ENCODE measurements at places on chromosomes 5 and 9.
A peak's percentile ranks its signal among the peaks of the same experiment; 100 is the strongest.

DNA sequence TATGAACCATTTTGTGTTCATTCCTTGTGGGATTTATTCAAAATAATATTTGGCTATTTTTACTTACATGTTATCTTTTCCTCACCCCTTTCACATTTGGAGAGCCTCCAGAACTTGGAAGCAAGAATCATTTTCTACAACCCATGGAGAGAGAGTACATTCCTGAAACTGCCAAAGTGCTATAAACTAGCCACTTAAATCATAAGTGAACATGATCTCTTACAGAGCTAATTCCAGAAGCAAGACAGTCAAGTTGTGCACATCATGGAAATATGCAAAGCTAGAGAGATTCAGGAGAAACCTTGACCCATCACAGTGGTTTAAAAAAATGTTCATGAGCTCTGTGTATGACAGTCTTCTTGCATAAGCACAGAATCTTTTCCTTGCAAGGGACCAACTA is 883.6 kb upstream of the C9orf72 start:
- DNase-seq: no peak

DNA sequence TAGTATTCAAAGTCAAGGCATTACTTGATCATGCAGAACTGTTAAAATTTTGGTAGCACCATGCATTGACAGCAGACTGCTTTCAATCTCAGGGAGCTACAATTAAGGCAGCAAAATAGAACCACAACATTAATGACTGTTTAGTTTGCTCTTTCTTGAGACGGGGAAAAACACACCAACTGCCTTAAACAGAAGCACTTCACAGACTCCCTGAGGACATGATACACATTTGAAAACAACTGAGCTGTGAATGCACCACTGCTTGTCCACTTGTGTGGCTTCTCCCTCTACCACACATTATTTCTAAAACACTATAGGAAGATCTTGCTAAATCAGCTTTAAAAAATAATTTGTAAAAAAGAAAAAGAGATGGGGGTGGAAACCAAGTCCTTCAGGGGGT is 79.6 kb upstream of the MAST4 start:
- no peak for DNase-seq

- no peak for DNase-seq
Observed at GRCh38 chr5:73135429-73136054, 15.2 kb downstream of the TMEM171 start.

GRCh38 chr5:18465833-18466681 is 831.8 kb downstream of the TAF11L14 start:
- DNase-seq: peak; percentile 24

GRCh38 chr9:124852829-124853531 is at the start of gene WDR38:
Gene WDR38 (plus strand): TSS chr9:124853460. CDS start chr9:124853532, 72 bp downstream.
- no peak for DNase-seq

DNA sequence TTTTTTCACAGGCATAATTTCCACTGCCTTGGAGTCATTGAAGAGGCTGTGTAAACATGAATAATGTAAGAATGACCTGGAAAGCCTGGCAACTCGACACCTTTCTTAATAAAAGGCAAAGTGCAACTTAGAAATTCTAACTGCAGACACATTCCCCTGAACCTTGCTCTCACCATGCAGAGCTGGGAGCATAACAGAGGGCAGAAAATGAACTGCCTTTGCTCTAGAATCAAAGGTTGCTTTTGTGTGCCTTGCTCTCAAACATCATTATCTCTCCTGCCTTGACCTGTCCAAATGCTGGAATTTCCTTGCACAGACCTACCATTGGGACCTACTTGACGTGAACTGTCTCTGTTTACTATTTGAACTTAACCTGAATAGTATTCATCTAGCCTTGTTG is 462.0 kb upstream of the ZNF462 start:
- DNase-seq: no peak

- no peak for DNase-seq
Observed at GRCh38 chr9:129761293-129761900, 8.6 kb upstream of the PTGES start.

DNA sequence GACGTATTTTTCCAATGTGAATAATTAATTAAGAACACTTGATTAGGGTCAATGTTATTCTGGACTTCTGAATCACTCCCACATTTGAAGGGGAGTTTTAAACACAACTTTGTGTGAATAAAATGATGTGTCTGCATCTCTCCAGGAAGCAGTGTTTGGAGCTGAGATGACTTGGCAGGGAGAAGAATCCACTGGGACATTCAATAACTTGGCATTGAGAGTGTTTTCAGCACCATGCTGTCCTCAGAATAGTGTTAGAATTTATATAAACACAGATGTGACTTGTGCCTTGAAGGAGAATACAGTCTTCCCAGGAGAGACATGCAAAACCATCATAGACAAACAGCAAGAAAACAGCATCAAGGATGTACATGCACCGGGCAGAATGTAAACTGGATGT is 32.7 kb upstream of the KCNMB1 start:
- no peak for DNase-seq

- DNase-seq: no peak
Observed at GRCh38 chr5:116451066-116451465, 123.6 kb downstream of the SEMA6A start.

- no peak for DNase-seq
Observed at GRCh38 chr9:77304543-77304942, 127.2 kb downstream of the VPS13A start.

DNA sequence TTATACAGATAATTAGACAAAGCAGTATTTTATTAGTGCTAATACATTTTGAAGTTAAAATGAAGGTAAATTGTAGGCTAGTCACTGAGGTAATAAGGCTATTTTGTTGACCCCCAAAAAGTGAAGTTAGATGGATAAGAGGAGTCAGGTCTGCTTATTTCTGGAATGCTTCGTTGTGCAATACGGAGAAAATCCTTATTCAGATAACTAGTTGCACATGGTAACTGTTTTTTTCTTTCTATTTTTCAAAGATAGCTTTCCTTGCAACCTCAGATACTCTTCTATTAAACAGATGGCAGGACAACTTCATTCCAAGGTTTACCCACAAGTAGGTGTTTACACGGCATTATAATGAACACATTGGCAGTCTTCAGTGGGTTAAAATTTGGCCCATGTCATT is 101.1 kb downstream of the TMEM174 start:
- DNase-seq: no peak

- DNase-seq: no peak
Observed at GRCh38 chr5:74419468-74419867, 221.1 kb downstream of the ENC1 start.

DNA sequence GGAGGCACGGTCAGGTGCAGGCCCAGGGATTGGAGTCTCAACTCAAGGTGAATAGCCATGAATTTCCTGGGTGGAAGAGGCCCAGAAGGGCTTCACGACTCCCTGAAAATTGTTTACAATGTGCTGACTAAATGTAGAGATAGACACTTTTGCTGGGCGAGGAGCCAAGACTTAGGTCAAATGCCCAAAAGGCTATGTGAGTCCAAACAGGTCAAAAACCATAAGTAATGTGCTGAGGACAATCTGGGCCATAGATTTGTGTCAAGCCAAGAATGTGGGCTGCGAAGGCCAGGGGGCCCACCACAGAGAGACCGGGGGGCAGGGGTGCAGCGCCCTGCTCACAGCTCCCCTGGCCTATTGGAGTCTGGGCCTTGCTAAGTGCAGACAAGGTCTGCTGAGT is 197.8 kb downstream of the HSPA4 start:
- DNase-seq: no peak

DNA sequence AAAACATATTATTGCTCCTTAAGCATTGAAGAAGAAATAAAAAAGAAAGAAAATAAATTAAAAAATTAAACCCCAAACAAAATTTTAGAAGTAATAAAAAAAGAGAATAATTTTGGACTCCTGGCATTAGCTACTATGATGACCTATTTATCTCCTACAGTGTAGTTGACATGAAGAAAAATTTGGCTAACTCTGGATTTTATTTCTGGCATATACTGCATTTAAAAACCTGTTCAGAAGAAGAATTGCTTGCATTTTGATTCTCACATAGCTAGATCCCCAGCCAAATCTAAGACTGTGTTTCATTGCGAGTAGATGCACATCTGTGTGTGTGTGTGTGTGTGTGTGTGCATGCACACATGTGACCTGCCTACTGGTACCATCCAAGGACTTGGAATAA is 30.1 kb upstream of the GABRG2 start:
- no peak for DNase-seq

- no peak for DNase-seq
Observed at GRCh38 chr5:154213592-154213991, 23.1 kb downstream of the GALNT10 start.

GRCh38 chr9:83472221-83472665 is 66.0 kb downstream of the FRMD3 start:
- DNase-seq: no peak

DNA sequence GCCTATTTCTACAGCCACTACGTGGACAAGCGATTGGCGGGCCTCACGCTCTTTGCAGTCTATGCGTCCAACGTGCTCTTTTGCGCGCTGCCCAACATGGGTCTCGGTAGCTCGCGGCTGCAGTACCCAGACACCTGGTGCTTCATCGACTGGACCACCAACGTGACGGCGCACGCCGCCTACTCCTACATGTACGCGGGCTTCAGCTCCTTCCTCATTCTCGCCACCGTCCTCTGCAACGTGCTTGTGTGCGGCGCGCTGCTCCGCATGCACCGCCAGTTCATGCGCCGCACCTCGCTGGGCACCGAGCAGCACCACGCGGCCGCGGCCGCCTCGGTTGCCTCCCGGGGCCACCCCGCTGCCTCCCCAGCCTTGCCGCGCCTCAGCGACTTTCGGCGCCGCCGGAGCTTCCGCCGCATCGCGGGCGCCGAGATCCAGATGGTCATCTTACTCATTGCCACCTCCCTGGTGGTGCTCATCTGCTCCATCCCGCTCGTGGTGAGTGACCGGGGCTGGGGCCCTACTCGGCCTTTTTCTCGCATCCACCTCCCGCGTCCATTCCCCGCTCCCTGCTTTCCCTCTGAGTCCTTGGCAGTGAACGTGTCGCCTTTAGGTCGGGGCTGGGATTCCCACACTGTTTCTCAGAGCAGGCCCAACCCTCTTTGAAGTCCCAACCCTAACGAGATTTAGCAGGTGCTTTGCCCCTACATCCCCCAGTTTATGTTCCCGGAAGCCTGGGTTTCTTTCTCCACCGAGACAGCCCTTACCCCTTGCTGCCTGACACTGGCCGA is 1.8 kb downstream of the PTGER4 start:
- DNase-seq: no peak

DNA sequence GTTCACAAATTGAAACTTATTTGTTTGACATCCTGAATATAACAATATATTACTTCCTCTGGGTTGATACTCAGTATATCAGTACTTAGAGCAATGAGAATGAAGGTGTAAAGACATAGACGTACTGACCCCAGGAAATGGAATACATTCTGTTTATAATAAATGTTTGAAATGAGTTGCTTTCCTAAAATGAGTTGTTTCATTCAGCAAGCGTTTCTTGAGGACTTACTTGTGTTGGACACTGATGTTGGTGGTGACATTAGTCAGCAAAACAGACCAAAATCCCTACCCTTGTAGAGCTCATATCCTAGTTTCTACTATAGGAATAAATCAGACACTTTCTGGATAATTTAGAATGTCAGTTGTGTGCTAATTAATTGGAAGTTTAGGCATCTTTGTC is 184.3 kb downstream of the ZDHHC21 start:
- no peak for DNase-seq

DNA sequence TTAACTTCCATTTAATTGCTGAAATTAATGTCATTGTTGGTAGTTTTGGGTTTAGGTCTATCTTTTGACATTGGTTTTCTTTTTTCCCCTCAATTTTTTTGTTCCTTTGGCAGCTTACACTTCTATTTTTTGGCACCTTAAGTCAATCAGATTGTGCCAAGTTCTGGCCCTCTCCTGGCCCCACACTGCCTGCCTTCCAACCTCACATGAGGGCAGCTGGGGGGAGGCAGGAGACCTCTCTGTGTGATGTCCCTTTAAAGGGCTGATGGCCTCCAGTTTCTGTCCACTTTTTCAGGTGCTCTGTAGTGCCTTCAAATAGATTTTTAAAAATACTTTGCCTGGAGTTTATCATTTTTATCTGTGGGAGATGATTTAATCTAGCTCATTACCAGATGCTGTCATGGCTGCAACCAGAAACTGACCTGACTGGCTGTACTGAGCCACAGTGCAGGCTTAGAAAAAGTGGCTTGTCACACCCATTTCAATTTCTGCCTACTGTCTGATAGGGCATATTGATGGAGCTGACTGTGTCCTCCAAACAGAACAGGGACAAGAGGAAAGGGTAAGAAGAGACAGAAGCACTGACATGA is 196.6 kb downstream of the FANCC start:
- no peak for DNase-seq

- no peak for DNase-seq
Observed at GRCh38 chr9:8684978-8685708, 885.6 kb upstream of the DMAC1 start.

- DNase-seq: no peak
Observed at GRCh38 chr9:14298601-14299022, 15.3 kb downstream of the NFIB start.

GRCh38 chr9:27499451-27499850 is 24.6 kb upstream of the IFNK start:
- DNase-seq: no peak

- no peak for DNase-seq
Observed at GRCh38 chr9:83002329-83002728, 60.6 kb downstream of the RASEF start.

DNA sequence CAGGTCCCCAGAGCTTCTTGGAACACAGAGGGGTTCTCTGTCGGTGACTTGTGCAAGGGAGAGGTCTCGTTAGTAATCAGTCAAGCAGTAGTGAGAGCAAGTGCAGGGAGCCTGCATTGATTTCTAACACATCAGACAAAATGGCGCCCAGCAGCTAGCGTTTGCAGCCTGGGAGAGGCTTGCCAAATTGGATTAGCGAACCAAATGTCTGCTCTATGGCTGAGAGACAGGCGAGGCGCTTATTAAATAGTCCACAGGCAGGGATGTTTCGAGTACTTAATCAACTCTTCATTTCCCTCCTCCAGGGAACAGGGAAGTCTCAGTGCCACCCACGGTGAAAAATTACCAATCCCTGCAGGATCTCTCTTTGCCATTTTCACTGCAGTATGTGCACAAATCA is 131.4 kb upstream of the SHB start:
- no peak for DNase-seq

GRCh38 chr5:81787474-81788242 is 36.8 kb upstream of the SSBP2 start:
- DNase-seq: no peak

GRCh38 chr5:143200781-143201398 is 202.6 kb downstream of the NR3C1 start:
- DNase-seq: peak; percentile 67

GRCh38 chr5:168261227-168261571 is 30.2 kb upstream of the WWC1 start:
- DNase-seq: no peak
